ENCODE measurements at places on chromosomes 1 and 21.

GRCh38 chr21:45003331-45004058 lies 63.7 kb downstream of the SLX9 start:
- no peak for DNase-seq

DNA sequence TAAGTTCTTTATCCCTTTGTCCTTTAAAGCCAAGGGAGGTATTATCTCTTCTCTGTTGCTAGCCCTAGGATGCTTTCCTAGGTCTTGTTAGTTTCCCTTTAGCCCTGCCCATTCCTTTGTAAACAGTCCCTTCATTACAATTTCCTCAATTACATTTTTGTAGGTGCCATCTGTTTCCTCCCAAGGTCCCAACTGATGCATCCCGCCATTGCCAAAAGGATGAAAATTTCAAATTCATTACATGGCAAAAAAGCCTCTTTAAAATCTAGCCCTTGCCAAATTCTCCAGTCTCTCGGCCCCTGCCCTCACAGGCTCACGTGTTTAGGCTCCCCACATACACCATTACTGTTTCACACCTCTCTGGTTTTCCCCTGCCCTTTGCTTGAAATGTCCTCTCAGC lies 151.9 kb upstream of the C1orf87 start:
- no peak for DNase-seq

GRCh38 chr1:172638885-172639831 lies 19.7 kb upstream of the FASLG start:
- peak; percentile 79 for DNase-seq

- DNase-seq: no peak
These were observed 787 bp downstream of the PTGFR start for GRCh38 chr1:78491451-78492071.

DNA sequence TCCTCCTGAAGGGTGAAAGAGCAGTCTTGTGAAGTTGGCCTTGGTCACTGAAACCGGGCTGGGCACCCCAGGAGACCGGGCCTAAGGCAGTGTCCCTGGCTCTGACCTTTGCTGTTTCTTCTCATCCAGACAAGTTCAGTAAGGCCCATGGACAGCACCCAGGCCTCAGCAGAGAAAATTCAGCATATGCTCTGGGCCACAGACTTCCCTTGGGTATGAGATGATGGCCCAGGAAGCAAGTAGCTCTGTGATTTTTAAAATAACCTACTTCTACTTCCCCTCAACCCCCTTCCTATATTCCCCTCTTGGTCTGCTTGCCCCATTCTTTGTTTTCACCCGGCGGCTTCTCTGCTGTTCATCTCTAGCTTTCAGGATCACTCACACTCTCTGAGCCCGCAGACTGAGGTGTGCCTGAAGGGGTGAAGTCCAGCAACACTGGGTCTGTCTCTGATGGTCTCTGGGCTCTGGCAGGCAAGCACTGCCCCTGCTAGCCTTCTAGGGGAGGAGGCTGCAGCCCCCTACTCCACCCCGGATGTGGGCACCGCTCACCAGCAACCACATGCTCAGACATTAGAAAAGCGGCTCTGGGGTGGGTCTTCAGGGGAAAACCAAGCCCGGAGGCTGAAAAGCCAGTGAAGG lies 2.9 kb upstream of the GPR25 start:
- DNase-seq: peak; percentile 37

GRCh38 chr21:38308532-38309119 lies 51.8 kb downstream of the KCNJ15 start:
- no peak for DNase-seq

DNA sequence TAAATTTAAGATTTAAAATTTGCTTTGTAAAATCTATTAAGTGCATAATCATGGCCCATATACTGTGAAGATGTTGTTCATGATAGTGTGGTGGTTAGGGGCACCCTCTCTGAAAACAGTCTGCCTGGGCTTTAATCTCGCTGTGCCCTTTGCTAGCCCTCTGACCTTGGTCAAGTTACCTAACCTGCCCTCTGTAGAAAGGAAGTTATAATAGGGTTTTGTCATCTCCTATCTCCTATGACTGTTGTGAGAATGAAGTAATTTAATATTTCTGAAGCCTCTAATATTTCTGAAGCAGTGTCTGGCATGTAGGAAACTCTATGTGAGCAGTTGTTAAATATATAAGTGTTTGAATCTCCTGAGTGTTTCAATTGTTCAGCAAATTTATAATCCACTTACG lies 116.6 kb upstream of the IVNS1ABP start:
- DNase-seq: no peak

- DNase-seq: no peak
These were observed 2.9 kb downstream of the MTARC1 start for GRCh38 chr1:220789532-220790147.

- no peak for DNase-seq
These were observed 36.8 kb downstream of the KCNAB2 start for GRCh38 chr1:6082430-6082971.

DNA sequence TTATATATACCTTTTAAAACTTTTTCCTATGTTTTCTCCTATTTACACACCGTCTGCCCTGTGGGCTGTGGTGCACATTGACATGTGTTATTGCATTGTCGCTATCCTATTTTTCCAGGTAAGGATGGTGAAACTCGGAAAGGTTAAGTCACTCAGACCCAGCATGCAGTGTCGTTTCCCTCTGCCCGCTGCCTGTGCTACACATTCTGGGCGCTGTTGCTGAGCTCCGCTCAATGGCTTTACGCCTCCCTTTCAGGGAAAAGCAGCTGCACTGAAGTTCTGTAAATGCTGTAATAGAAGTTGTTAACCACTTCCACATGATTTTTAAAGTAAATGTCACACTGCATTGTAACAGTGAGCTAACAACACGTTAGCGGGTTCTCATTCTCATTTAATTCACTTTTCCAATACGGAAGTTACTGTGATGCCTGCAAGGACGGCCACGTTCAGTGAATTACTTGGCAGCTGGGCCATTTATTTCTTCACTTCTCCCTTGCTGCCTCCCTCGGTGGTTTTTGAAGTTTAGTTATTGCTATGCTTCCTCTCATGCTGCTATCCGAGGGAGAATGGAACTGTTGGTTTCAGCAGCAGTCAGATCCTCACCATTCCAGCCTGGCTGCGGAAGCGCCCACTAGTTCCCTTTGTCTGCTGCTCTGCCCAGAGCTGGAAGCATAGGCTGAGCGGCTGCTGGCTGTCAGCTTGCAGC lies 288.7 kb downstream of the SPATA17 start:
- no peak for DNase-seq

GRCh38 chr1:59445040-59445439 lies 148.1 kb downstream of the FGGY start:
- no peak for DNase-seq

DNA sequence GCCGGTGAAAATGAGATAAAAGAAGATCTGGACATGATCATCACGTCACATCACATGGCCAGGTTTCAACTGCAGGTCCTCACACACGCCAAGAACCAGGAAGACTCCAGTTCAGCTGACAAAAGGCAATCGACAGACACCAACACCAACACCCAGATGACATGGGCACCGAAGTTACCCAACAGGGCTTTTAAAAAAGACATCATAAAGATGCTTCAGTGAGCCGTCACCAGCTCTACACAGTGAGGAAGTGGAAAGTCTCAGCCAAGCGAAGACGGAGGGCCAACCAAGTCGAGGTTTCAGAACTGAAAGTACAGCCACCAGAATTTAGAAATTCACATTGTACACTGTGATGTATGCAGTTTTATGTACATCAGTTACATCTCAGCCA lies 154.3 kb upstream of the COL6A1 start:
- DNase-seq: no peak

DNA sequence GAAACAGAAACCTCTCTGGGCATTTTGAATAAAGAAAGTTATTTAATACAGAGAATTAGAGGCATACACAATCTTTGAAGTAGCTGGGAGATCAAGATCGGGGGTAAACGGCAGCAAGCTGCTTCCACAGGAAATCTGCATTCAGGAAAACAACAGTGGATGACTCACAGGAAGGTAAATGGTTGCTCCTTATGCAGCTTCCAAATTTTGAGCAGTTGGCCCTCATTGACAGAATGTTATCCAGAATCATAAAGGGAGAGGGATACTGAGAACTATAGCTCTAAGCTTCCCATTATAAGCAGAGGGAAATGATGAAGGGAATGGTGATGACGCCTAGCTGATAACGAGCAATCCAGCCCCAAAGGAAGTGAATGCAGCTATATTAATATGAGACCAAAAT lies 28.6 kb downstream of the ZMYND12 start:
- no peak for DNase-seq

DNA sequence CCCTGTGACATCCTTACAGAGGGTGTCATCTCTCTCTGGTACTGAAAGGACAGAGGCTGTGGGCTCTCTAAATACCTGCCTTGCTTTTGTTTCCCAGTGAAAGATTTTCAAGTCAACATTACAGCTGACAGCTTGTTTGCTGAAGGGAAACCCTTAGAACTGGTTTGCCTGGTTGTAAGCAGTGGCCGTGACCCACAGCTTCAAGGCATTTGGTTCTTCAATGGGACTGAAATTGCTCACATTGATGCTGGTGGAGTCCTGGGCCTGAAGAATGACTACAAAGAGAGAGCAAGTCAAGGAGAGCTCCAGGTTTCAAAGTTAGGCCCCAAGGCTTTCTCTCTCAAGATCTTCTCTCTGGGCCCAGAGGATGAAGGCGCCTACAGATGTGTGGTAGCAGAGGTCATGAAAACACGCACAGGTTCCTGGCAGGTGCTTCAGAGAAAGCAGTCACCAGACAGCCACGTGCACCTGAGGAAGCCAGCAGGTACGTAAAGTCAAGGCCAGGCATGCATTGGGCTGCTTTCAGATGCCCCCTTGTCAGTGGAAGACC lies 11.8 kb downstream of the CD101 start:
- no peak for DNase-seq

GRCh38 chr1:236052232-236052993 lies 12.5 kb downstream of the NID1 start:
- DNase-seq: no peak

DNA sequence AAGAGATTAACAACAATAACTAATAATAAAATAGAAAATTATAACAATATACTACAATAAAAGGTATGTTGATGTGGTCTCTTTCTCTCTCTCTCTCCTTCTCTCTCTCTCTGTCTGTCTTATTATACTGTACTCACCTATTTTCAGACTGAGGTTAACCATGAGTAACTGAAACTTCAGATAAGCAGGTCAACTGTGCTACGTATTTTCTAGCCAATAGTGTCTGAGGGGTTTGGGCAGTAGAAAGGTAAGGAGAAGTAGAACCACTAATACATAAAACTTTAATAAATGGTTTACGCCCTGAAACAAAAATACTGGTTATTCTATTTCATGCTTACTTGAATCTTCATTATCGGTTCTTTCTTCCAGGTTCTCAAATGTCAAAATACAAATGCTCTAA lies 71.0 kb upstream of the LRRC53 start:
- DNase-seq: no peak

GRCh38 chr1:69513601-69514000 lies 54.1 kb upstream of the LRRC7 start:
- no peak for DNase-seq

- no peak for DNase-seq
These were observed 89.6 kb downstream of the RERE start for GRCh38 chr1:8727809-8728213.

GRCh38 chr1:226825037-226825745 lies 45.2 kb upstream of the PSEN2 start:
- no peak for DNase-seq

DNA sequence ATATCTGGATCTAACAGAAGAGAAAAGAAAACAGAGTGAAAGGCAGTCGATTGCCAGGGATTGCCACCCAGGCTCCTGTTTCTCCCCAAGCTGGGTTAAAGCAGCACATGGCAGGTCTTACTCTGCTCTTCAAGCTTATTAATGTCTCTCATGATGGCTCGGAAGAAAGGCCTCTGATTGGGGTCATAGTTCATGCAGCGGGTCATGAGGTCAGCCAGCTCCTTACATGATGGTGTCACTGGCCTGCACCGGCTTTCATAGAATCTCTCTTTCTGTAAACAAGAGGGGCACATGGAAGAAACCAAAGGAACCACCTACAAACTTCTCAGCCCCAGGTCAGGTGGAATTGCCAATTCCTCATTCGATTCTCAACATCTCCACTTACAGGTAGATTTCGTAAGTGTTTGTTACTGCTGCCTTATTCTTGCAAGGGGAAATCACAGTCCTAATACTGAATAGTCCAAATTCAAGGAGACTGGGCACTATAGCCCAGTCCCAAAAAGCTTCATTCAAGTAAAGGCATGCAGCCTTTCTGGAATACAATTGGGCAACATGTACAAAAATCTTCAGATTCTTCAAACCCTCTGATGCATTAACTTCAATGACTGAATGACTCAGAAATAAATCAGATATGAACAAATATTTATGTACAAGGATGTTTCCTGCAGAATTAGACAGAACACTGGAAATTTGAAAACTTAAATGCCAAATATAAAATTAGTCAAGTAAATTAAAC lies 96.6 kb downstream of the RAVER2 start:
- DNase-seq: no peak

GRCh38 chr21:38905752-38906151 lies 100.0 kb downstream of the ETS2 start:
- no peak for DNase-seq

GRCh38 chr1:110774398-110774797 lies 98.5 kb upstream of the CD53 start:
- no peak for DNase-seq

GRCh38 chr1:33399375-33399774 lies 31.5 kb downstream of the PHC2 start:
- DNase-seq: no peak

- no peak for DNase-seq
These were observed 41.5 kb upstream of the IL19 start for GRCh38 chr1:206729050-206729449.

DNA sequence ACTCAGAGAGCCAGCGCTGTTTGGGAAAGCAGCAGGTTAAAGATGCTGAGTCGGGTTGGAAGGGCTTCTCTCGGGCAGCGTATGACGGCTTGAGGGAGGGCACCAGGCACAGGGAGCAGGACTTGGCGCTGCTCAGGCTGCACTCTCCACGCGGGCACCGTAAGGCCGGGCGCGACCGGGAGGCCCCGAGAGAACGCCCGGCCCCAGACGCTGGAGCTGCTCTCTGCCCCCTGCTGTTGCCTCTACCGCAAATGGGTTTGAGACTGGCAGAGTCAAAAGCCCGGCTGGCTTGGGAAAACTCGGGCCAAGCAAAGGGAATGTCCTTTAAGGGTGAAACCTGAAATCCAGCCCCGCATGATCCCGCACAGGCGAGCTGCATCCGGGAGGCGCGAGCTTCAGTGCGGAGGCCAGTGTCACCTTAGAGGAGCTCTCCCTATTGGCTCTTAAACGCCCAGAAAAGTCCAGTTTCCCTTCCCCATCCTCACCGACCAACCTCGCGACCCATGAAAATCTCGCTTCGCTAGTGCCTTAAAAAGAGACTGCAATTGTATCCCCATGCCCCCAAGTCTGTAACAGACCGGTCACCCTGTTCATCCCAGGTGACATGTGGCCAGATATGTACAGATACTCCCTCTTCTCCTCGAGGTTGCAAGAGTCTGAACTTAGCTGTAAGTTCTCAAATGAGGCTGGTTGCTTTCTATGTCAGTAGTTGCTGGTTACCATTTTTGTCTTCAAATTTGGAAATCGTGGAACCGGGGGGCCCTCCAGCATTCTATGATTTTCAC lies 1.1 kb downstream of the PRRX1 start:
- no peak for DNase-seq

- DNase-seq: no peak
These were observed 91.6 kb downstream of the KAZN start for GRCh38 chr1:14689996-14690615.

GRCh38 chr1:15975805-15976680 lies at the start of gene ZBTB17:
TSS of gene ZBTB17 (minus strand) at chr1:15976101. CDS start at chr1:15948495, 27,606 bp downstream.
- peak; percentile 95 for DNase-seq
